ENCODE measurements at places on chromosomes 2 and 18. TPM values are rescaled to one million over a fixed set of nuclear protein-coding genes. Genes with fewer than 3 reads are reported as not detected.
A peak's percentile ranks its signal among the peaks of the same experiment; 100 is the strongest.

HOXD11 gene
- total RNA-seq, result not detected

STARD6 gene
- not detected for total RNA-seq

GREB1L gene
- total RNA-seq, result 14.5 TPM

SCYGR4 gene
- total RNA-seq, result not detected

DNA sequence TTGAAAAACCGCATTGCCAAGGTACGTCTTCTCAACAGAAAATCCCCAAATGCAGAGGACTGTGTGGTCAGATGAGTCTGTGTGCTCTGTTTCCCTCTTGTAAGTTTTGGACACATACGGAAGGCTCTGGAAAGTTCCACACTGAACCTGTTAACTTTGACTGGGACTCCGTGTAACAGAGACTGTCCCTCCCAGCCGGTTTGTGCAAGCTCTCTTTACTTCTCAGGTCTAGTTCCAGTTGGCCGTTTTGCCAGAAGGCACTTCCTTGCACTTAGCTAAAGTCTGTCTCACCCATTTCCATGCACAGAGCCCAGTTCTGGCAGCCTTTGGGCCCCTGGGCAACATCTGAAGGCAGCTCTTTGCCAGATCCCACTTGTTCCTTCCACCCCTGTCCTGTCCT lies 22.0 kb downstream of the EFHD1 start:
- H3K36me3 ChIP-seq, result no peaks in the 10 kb centered on the region
- H3K27me3 ChIP-seq, result no peaks in the 10 kb centered on the region
- H3K27ac ChIP-seq, result no peak overlapping the region
- no peak for DNase-seq
- no peaks in the 10 kb centered on the region for H3K4me1 ChIP-seq

- H3K27ac ChIP-seq, result peak overlapping the region; percentile 94
- no peaks in the 10 kb centered on the region for H3K27me3 ChIP-seq
- H3K4me1 ChIP-seq, result peaks cover 30% of the 10 kb centered on the region
- DNase-seq, result no peak
- H3K4me3 ChIP-seq, result peak overlapping the region; percentile 80
Observed at GRCh38 chr2:88053934-88054781, 1.4 kb downstream of the KRCC1 start.

DNA sequence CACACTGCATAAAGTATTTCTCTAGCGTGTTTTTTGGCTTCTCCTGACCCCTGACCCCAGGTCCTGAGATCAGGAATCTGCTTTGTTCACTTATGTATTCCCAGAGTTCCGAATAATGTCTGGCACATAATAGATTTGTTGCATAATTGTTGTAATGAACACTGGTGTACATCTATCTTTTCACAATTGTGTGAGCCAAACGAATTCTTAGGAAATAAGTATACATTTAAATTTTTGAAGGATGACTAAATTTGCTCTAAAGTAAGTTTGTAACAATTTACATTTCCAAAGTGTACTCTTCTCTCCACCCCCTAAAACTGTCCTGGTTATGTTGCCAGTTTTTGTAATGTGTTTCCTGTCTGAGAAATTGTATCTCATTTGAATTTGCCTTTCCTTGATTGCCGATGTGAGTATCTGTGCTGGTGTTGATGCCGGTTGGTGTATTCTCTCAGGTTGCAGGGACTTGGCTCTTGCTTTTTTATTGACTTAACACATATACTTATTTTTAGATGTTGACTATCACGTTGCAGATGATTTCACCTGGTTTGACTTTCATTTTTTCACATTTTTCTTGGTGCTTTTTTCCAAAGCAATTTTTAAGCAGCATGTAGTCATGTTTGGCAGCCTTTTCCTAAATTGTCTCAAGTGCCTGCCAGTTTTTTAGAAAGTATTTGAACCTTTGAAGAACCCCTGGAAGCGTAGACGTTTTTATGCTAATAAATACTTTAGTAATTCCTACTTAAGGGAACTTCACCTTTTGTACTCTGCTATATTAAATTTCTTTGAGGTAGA lies 16.1 kb upstream of the FARP2 start:
- H3K27me3 ChIP-seq, result no peaks in the 10 kb centered on the region
- no peak for DNase-seq
- peaks cover 23% of the 10 kb centered on the region for H3K4me1 ChIP-seq
- H3K36me3 ChIP-seq, result peaks cover 66% of the 10 kb centered on the region

- H3K27me3 ChIP-seq, result no peaks in the 10 kb centered on the region
- H3K36me3 ChIP-seq, result no peaks in the 10 kb centered on the region
- no peaks in the 10 kb centered on the region for H3K4me1 ChIP-seq
- no peak overlapping the region for H3K4me3 ChIP-seq
- DNase-seq, result no peak
Observed at GRCh38 chr2:136130511-136130910, 12.6 kb upstream of the CXCR4 start.

DNA sequence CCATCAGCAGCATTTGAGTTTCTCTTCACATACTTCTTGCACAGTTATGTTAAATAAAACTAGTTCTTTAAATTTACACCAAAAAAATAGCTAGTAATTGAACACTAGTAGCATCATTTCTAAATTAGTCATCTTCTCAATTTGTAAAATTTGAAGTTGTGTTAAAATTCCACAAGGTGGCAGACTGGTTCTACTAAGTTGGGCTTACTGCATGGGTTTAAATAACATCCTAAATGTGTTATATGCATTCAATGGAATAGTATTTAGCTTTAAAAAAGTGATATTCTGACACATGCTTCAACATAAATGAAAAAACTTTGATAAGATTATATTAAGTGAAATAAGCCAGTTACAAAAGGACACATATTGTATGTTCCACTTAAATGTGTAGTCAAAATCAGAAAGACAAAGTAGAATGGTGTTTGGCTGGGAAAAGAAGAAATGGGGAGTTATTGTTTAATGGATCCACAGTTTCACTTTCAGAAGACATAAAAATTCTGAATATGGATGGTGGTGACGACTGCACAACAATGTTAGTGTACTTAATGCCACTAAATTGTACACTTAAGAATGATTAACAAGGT lies 28.7 kb upstream of the RPRD1A start:
- no peaks in the 10 kb centered on the region for H3K36me3 ChIP-seq
- no peak overlapping the region for H3K27ac ChIP-seq
- H3K27me3 ChIP-seq, result no peaks in the 10 kb centered on the region
- DNase-seq, result no peak

DNA sequence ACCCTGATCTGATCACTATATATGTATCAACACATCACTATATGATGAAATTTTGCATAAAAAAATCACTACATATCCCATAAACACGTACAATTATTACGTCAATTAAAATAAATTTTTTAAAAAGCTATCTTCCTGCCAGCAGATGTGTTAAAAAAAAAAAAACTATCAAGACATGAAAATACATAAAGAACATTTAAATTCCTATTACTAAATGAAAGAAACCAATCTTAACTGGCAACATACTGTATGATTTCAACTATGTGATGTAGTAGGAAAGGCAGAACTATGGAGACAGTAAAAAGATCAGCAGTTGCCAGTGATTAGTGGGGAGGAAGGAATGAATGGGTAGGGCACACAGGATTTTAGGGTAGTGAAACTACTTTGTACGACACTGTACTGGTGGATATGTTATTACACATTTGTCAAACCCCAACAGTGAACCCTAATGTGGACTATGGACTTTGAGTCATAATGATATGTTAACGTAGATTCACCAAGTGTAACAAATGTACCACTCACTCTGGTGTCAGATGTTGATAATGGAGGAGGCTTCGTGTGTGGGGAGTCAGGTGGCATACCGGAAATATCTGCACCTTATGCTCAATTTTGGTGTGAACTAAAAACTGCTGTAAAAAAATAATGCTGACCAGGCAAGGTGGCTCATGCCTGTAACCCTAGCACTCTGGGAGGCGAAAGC lies 27.4 kb downstream of the USP34 start:
- no peak overlapping the region for H3K4me3 ChIP-seq
- DNase-seq, result no peak
- no peaks in the 10 kb centered on the region for H3K27me3 ChIP-seq
- peaks cover 25% of the 10 kb centered on the region for H3K4me1 ChIP-seq
- no peaks in the 10 kb centered on the region for H3K36me3 ChIP-seq

- DNase-seq, result no peak
- H3K27ac ChIP-seq, result no peak overlapping the region
- H3K4me1 ChIP-seq, result no peaks in the 10 kb centered on the region
- no peaks in the 10 kb centered on the region for H3K27me3 ChIP-seq
- H3K36me3 ChIP-seq, result no peaks in the 10 kb centered on the region
- H3K4me3 ChIP-seq, result no peak overlapping the region
Observed at GRCh38 chr2:142136571-142136970, 5.8 kb upstream of the LRP1B start.

DNA sequence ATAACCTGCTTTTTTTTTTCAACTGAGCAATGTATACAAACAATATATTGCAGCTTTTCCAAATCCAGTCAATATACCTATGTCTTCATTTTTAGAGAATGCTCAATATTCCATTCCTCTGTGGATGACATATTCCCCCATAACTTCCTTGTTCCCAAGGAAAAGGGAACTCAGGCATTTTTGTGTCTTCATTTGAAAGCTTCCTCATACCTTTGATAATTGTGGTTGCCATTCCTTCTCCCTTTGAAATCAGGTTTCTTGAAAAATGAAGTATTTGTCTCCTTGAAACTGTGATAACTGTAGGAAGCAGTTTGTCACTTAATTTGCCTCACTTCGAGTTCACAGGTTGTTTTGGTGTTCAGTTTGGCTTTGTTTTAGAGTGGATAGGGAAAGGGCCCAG lies 13.5 kb downstream of the ELAC1 start:
- no peak for DNase-seq
- no peak overlapping the region for H3K4me3 ChIP-seq
- H3K4me1 ChIP-seq, result peaks cover 11% of the 10 kb centered on the region
- peaks cover 34% of the 10 kb centered on the region for H3K36me3 ChIP-seq
- H3K27ac ChIP-seq, result no peak overlapping the region

DNA sequence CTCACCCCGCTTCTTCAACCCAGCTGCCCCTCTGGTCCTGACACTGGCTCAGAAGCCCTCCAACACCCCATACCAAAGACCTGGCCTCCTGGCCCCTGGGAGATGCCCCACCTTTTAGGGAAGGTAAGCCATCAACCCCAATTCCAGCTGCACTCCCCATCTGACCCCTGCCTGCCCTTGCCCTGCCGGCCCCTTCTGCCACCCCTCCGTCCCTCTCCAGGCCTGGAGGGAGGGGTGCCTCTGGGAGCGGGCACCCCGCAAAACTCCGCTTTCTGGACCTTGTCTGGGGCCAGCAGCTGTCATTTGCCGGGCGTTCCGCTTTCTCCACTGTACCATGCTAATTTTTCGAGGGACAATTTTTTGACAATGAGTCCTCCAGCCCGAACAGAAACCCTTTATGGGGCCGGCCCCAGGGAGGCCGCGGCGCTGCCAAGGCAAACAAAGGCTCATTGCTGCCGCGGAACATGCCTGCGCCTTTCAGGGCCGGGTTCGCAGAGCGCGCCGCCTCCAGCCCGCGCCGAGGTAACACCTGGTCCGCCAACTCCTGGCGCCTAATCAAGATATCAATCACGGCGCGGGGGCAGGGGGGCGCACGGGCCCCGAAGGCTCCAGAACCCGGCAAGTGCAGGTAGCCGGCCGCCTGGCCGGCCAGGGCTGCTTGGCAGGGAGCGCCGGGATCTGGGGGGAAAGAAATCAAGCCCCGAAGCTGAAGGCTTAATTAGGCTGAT lies 96.0 kb downstream of the INHBB start:
- peak overlapping the region; percentile 33 for H3K4me3 ChIP-seq
- H3K4me1 ChIP-seq, result peaks cover 14% of the 10 kb centered on the region
- H3K27me3 ChIP-seq, result no peaks in the 10 kb centered on the region
- no peak for DNase-seq
- no peaks in the 10 kb centered on the region for H3K36me3 ChIP-seq

GRCh38 chr18:49847524-49847923 lies 34.2 kb upstream of the ACAA2 start:
- no peak overlapping the region for H3K27ac ChIP-seq
- no peaks in the 10 kb centered on the region for H3K27me3 ChIP-seq
- H3K4me3 ChIP-seq, result no peak overlapping the region
- H3K36me3 ChIP-seq, result no peaks in the 10 kb centered on the region

DNA sequence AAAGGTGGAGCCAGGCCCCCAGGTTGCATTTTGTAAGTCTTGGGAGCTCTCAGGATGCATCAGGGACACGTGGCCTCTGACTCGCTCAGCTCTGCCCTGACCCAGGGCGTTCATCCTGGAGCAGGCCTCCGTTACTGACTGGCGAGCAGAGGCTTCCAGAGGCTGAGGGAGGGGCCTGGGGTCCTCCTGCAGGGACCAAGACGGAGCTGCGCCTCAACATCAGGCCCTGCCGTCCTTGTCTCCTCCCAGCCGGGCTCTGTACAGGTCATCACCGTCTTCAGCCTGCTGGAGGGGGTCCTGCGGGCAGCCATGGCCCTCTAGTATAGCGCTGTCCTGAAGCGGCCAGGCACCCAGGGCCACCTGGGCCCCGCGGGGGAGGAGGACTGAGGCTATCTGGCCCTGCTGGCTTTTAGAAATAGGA lies 10.2 kb upstream of the ALPP start:
- peaks cover 35% of the 10 kb centered on the region for H3K27me3 ChIP-seq
- no peak for DNase-seq
- H3K4me3 ChIP-seq, result no peak overlapping the region
- no peaks in the 10 kb centered on the region for H3K36me3 ChIP-seq
- no peak overlapping the region for H3K27ac ChIP-seq
- H3K4me1 ChIP-seq, result no peaks in the 10 kb centered on the region

DNA sequence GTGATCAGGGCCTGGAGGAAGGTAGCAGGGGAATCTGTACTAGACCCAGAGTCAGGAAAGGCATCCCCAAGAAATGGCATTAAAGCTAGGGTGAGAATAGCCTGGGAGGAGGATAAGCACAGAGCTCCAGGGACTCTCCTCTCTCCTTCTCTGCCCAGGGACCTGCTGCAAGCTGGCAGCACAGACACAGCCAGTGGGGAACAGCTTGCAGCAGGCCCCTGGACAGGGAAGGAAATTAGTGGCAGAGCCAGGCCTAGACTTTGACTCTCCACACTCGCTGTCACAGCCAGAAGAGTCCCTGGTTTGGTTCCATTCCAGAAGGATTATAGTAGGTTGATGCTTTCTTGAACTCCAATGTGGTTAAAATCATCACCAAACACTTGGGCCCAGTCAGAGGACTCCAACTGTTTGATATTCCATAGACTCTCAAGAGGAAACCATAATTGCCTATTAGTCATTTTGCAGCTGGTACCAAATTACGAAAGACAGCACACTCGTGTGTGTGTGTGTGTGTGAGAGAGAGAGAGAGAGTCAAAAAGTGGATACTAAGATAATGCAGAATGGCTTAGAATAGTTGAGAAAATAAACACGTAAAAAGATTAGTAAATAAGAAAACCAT lies 95.5 kb upstream of the ATP8B1 start:
- H3K36me3 ChIP-seq, result no peaks in the 10 kb centered on the region
- H3K27ac ChIP-seq, result no peak overlapping the region
- DNase-seq, result no peak
- H3K4me3 ChIP-seq, result no peak overlapping the region

DNA sequence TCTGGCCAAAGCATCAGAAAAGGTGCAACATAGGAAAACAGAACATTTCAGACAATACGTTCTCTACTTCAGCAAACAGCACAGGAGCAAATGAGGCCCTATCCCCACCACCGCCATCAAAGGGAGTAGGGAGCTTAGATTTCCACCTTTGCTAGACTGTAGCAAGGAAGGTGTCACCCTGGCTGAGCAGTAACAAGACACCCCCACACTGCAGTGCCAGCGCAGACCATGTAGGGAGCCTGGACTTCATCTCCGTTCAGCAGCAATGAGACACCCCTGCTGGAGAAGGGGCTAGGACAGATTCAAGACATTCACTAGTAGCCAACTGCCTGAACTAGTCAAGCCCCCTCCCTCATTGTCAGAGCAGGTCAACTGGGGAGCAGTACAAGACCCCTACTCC lies 160.1 kb upstream of the CBLN2 start:
- H3K4me3 ChIP-seq, result no peak overlapping the region
- H3K27ac ChIP-seq, result no peak overlapping the region
- DNase-seq, result no peak
- H3K4me1 ChIP-seq, result no peaks in the 10 kb centered on the region

All from esophagus muscularis mucosa (tissue), 4 donors.